Activated naive CD8-positive, alpha-beta T cell treated with anti-CD3 and anti-CD28 coated beads for 36 hours (primary cell): ENCODE measurements at places on chromosomes 4 and X. TPM values are rescaled to one million over a fixed set of nuclear protein-coding genes. Genes with fewer than 3 reads are reported as not detected.

The TENT5D gene
- not detected for total RNA-seq

The GABRG1 gene
- not detected for total RNA-seq

The ADGRA3 gene
- 13.8 TPM for total RNA-seq

DNA sequence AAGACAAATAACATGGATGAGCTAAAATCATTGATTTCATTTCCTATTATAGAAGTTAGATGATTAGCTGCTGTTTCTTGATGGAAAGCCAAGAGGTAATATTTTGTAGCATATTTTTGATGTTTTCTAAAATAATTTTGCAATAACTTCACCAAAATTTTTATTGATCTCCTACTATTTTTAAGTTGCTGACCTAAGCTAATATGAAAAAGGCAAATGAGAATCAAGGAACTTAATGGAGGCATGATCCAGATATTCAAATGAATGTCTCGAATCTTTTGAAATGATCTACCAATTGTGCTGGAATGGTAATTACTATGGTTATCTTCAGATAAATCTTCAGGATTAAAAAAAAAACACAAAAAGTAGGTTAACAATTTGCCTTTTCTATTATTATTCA is 1591.4 kb upstream of the PCDH7 start:
- DNase-seq: no peak

DNA sequence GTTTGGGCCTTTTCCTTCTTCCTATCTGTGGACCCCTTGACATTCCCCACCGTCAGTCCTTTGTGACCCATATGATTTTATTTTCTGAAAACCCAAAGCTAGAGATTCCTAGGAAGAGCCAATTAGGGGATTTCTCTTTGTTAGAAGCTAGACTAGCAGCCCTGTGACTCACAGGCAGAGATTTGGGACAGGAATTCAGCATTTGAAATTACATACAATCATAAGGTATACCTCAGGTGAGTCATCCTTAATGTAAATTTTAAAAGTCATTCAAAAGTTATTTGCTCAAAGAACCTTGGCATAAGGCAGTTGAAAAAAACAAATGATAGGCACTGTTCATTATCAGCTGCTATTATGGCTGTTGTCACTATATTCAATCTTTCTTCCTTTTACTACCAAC is 40.6 kb downstream of the USP26 start:
- no peak for DNase-seq
